Omental fat pad (tissue), 4 donors: ENCODE measurements at places on chromosomes 16 and 17. TPM values are rescaled to one million over a fixed set of nuclear protein-coding genes. Genes with fewer than 3 reads are reported as not detected.

FBXL16 gene
- 0.56 TPM for total RNA-seq

SLC35G3 gene
- not detected for total RNA-seq

EFCAB3 gene
- total RNA-seq, result not detected

ANKS4B gene
- total RNA-seq, result not detected

GSG1L gene
- not detected for total RNA-seq

DNA sequence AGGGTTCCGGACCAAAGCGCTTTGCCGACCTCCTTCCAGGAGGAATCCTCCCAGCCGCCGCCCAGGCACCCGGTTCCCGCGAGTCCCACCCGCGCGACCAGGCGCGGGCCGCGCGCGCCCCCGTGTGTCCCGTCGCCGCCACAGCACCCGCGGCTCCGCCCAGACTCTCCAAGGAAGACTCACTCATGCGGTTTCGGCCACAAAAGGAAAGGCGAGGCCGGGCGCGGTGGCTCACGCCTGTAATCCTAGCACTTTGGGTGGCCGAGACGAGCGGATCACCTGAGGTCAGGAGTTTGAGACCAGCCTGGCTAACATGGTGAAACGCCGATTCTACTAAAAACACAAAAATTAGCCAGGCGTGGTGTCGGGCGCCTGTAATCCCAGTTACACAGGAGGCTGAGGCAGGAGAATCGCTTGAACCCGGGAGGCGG, 3.5 kb upstream of the PKMYT1 start:
- DNase-seq, result peak; percentile 50

GRCh38 chr17:48520631-48521079, 10.2 kb downstream of the HOXB1 start:
- no peak for DNase-seq

DNA sequence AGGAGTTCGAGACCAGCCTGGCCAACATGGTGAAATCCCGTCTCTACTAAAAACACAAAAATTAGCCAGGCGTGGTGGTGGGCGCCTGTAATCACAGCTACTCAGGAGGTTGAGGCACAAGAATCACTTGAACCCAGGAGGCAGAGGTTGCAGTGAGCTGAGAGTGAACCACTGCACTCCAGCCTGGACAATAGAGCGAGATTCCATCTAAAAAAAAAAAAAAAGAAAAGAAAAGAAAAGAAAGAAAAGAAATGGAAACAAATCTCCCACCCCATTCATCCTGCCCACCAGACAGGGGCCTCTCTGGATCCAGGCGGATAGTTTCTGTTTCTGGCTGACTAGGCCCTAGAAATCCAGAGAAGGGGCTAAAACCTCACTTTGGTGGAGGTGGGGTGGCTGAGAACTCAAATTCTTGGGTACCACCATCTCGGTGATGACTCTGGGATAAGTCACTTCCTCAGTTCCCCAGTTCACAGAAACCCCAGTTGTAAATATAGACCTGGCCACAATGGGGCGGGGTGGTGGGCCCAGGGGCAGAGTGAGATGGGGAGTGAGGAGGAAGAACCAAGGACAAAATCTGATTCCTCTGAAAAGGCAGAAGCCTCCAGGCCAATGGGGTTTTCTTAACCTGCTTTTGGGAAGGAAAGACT, 22.2 kb downstream of the SOCS1 start:
- DNase-seq, result no peak

DNA sequence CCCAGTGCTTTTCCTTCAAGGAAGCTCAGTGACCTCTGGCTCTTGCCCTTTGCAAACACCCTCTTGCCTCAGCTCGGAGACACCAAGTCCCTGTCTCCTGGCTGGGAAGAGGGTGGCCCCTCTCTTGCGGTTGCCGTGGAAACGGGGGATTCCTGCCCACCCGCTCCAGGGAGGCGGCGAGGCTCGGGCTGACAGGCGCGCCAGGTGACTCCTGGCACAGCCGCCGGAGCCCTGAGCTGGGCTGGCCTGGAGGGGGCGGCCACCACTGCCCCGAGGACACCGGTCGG, 71.4 kb downstream of the ABR start:
- DNase-seq, result no peak

DNA sequence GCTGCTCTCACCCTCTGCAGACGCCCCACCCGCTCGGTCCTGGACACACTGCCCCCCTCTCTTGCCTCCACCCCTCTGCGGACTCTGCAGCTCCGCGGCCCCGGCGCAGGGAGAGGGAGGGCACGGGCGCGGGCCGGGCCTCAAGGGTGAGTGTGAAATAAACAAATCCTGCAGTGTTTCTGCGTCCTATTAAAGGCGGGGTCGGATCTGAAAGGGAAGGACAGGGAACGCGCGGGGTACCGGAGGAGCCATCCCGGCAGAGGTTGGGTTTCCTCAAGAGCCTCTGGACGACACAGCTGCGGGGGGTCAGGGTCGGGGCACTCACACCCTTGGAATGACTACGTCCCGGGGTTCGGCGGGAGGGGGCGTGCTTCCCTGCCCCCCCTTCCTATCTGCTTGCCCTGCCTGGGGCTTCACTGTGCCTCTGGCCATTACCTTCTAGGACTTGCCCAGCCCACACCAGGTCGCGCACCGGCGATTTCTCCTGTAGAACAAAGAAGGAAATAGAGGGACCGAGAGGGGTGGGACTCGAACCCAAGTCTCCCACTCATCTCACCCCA, 466 bp upstream of the HSF4 start:
- no peak for DNase-seq

DNA sequence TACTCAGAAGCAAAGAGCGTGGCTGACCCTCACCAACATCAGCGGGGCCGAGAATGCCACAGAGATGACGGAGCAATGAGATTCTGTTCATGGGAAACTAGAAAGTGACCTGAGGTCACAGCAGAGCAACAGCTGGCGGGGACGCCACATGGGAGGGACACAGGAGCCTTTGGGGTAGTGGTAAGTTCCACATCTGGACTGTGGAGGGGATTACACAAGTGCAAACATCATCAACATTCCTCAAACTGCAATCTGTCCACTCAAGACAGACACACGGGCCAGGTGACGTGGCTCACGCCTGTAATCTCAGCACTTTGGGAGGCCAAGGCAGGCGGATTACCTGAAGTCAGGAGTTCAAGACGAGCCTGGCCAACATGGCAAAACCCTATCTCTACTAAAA, 11.2 kb downstream of the HAGH start:
- no peak for DNase-seq

GRCh38 chr16:70805380-70805779, 4.4 kb upstream of the VAC14 start:
- no peak for DNase-seq

- no peak for DNase-seq
Measured at GRCh38 chr16:17204644-17205043, 266.1 kb downstream of the XYLT1 start.

GRCh38 chr17:16418685-16419068, 3.3 kb downstream of the TRPV2 start:
- DNase-seq, result no peak

DNA sequence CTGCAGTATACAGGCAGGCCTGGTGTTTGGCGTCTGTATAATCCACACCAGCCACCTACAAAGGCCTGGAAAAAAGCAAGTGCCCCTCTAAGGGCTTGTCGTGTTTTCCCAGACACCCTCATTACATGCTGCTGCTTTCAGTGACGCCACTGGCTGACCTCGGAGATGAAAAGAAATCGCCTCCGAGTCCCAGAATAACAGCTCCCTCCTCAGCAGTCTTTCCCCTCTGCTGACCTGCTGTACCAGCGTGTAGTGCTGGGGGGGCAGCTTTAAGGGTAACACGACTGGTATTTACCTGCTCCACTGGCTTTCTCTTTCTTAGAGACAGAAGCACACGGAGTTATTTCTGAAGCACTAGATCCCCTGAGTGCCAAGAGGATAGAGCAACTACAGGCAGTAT, 296.8 kb downstream of the GRIN2A start:
- no peak for DNase-seq
